ENCODE measurements at places on chromosomes 4 and X.

- DNase-seq, result no peak
These were observed 1.0 kb upstream of the TBC1D9 start for GRCh38 chr4:140757232-140757630.

- no peak for DNase-seq
These were observed 731 bp upstream of the AMMECR1 start for GRCh38 chrX:110318664-110318968.

GRCh38 chr4:119000400-119000799 lies 111.7 kb downstream of the SYNPO2 start:
- DNase-seq, result no peak

DNA sequence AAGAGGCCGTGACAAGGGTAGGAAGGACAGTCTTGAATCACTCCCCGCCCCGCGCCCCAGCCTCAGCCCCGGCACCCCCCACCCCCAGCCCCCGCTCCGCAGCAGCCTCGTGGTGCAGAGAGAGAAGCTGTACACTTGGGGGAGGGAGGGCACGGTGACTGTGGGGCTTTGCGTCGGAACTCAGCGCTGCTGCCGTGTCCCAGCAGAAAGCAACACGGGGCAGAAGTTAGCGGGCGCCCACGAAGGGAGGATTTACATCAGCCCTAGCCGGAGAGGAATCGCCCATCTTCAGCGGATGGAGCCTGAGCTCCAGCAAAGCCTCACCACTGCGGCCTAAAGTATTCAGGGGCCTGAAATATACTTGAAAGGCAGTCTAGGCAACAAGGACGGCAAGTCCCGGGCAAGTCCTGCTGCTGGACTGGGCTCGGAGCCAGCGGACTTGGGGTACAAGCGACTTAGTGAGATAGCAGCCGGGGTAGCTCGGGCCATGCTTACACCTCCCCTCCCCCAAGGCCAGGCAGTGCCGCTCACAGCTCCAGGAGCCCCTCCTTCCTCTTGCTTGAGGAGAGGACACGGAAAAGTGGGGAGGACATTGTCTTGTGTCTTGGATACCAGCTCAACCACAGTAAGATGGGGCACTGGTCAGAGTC lies 18.5 kb upstream of the OPN1LW start:
- DNase-seq, result no peak

Measured in GM12892 (cell line).